ENCODE measurements at places on chromosomes 11 and 22. TPM values are rescaled to one million over a fixed set of nuclear protein-coding genes. Genes with fewer than 3 reads are reported as not detected.

Gene OR2D2
- total RNA-seq: not detected

Gene PDGFB
- 6.7 TPM for total RNA-seq

Gene OR51B5
- total RNA-seq: 0.71 TPM

Gene JAML
- total RNA-seq: 8.0 TPM

Gene TPH1
- 20.0 TPM for total RNA-seq

Gene RAB30
- 20.3 TPM for total RNA-seq

Gene DEUP1
- not detected for total RNA-seq

Gene NCAPD3
- total RNA-seq: 14.0 TPM

Gene PC
- 12.6 TPM for total RNA-seq

Gene DNAJC24
- 18.9 TPM for total RNA-seq

Gene CASP5
- 0.88 TPM for total RNA-seq
